ENCODE measurements at places on chromosomes 7 and 10.

DNA sequence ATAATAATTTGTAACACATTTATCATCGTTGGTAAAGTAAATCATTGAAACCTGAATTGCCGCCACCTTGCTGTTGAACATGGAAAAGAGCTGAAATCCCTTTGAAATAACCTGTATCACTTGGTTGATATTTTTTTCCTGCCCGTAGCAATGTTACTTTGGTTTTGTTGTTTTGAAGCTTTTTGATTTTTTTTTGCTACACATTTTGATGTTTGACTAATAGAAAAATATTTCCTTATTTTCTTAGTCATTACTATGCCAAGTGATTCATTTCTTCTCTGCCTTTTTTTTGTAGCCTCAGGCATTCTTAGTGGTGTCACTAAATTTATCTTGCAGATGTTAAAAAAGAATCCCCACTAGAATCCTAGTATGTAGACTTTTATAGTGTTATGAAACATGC is 235.1 kb upstream of the MEOX2 start:
- peak; percentile 69 for DNase-seq

GRCh38 chr10:36802490-36803153 is 322.8 kb upstream of the ANKRD30A start:
- peak; percentile 60 for DNase-seq

DNA sequence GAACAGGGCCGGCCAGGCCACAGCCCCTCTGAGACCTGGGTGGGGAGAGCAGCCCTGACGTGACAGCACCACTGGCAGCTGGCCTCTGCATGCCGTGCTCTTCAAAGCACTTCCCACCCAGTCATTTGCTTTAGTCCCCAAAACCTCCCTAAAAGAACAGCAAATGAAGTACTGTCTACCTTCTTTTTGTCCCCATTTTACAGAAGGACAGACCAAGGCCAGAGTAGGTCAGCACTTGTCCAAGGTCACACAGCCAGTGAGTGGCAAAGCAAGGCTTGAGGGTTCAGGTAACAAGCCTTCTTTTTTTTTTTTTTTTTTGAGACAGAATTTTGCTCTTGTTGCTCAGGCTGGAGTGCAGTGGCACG is 15.1 kb downstream of the ATP6V1F start:
- DNase-seq, result no peak

DNA sequence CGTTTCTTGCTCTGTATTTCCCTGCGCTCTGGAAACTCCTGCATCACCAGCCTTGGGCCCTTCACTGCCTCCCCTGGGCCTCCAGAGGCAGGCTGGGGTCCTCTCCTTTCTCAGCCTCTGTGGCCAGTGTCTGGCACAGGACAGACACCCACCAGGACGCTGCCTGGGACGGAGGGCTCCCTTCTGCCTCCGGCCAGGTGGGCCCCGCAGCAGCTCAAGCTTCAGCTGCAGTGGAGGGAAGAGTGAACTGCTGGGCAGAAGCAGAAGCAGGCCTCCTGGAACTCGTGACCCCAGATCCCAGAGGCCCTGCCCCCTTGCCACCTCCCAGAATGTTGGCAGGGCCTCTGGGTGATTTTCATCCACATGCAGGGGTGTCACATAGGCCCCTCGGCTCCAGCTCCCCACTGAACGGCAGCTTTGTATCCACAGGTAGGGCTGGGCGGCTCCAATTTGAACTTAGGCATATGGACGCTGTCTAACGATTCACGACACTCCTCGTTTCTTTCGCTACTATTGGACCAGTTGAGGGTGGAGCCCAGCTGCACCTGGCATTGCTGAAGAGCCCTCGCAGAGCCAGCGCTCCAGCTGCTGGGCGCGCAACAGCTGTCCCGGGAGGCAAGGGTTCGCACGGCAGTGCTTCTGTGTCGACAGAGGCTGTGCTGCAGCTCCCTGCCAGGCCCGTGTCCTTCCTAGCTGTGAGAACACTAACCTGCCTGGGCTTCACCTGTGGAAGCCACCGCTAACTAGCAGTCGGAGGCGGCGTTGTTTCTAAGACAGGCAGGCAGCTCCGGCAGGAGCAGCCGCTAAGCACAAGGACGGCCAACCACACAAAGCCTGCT is 18.4 kb upstream of the GPR146 start:
- no peak for DNase-seq

Measured in fibroblast of the aortic adventitia (primary cell).